ENCODE measurements at places on chromosomes 12 and 14.

GRCh38 chr12:122867691-122868461, 28.0 kb downstream of the VPS37B start:
- DNase-seq = peak; percentile 81

DNA sequence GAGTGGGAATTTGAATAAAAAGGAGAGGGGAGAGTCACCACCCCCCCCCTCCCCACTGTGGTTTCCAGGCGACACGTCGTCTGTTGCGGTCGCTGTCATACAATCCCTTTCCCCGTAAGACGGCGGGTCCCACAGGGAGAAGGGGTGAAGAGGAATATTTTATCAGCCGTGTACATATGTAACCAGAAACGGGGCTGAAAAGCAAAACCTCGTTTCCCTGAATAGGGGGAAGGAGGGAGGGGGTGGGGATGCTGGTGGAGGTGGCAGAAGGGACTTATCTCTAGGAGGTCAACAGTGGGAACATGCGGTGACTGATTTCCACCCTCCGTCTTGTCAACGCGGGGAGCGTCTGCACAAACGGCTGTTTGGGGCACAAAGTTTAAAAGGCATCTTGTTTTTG, 171.4 kb downstream of the RBM19 start:
- no peak for DNase-seq

GRCh38 chr14:94320243-94320642, 2.9 kb downstream of the SERPINA6 start:
- DNase-seq = no peak

DNA sequence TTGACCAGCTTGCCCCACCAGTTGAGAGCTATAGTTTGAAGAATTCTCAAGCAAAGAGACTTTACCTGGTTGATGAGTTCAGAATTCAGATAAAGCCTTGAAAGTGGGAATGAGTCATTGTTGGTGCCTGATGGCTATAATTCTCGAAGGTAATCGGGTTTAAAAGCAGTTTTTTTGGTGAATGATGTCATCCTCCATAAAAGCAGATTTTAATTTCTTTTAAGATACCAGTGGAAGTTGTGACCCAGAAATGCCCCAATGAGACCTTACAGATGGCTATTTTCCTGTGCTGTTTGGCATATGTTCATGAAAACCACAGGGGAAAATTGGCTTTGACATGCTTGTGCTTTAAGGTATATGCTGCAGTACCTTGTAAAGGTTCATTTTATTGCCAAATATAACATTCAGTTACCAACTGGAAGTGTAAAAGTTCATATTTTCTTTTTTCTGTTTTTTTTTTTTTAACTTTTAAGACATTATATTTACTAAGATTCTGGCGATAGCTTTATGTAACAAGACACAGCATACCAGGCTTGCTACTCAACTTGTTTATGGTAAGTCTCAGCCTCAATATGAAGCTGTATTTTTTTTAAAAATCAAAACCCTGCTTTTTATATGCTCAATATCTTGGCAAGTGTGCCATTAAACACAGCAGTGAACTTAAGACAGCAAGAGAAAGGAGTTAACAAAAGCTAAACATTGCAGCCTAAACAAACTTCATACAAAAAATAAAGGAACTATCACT, 119.3 kb downstream of the LMNTD1 start:
- DNase-seq = no peak

DNA sequence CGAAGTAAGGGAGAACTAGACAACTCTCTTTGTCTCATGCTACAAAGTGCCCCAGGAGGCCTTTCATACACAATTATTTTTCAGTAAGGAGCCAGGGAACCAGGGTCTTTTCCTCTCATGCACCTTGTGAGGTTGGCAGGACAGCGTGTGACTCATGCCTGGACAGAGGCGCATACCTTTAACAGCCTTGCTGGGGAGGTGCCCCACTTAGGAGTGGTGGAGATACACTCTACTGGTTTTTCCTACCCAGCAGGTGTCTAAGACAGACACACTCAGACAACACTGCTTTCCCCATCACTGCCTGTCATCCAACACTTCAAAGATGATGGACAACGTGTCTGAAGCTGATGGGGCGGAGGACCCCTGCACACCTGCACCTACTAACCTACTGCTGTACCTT, 49.1 kb downstream of the B4GALNT3 start:
- peak; percentile 38 for DNase-seq

DNA sequence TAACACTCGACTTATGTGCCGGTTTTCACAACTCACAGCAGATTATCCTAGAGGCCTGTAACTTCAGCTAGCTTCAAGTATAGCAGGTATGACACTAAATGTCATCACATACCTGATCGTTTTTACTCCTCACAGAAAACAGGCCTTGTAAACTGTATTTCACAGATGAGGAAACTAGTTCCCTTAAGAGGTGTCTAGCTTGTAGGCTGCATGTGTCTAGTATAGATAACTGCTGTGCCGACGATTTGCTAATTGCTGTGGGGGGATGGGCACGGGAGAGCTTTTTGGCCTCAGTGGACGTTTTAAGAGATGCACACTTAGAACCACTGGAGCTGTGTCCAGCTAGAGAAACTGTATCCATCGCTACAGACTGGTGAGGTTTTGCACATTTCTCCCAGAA, 78.8 kb downstream of the PAPOLA start:
- DNase-seq = no peak

- peak; percentile 74 for DNase-seq
These were observed 265.4 kb downstream of the ADGRD1 start for GRCh38 chr12:131218923-131219669.

DNA sequence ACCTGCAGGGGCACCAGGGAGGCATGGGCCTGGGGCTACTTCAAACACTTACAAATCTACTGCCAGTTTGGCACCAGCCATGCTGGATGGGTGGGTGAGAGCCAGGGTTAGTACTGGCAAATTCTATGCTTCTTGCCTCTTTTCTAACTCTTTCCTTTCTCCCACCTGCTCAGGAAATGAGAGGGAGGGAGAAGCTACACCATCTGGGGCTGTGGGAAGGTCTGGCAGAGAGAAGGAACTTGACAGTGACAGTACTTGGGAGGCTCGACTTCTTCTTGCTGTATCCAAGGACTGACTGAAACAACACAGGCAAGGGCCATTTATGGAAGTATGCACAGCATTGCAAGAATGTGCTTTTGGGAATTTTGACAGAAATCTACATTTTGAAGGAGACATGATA, 149.6 kb upstream of the DYRK2 start:
- DNase-seq = no peak

GRCh38 chr12:84954415-84954814, 41.8 kb upstream of the SLC6A15 start:
- no peak for DNase-seq

GRCh38 chr14:68949601-68949965, 29.5 kb downstream of the ACTN1 start:
- no peak for DNase-seq

GRCh38 chr12:125283521-125283920, 218.3 kb downstream of the AACS start:
- DNase-seq = peak; percentile 31

- DNase-seq = no peak
These were observed 241.4 kb downstream of the BMP4 start for GRCh38 chr14:53715193-53715721.

DNA sequence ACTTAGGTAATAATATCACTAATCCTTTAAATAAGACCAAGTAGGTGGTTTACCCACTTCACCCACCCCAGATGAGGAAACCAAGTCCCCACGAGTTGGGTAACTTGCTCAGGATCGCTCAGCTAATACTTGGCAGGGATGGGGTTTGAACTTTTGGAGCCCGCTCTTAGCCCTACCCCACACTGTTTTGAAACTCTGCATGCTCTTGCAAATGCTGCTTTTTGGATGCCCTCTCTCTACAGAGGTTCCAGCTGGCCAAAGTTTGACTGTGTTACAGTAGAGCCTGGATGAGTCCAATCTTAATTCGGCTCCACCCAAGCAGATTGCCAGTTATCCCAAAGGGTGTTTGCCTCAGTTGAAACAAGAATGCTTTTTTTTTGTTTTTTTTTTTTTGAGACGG, 6.8 kb downstream of the PLEKHG3 start:
- DNase-seq = no peak

DNA sequence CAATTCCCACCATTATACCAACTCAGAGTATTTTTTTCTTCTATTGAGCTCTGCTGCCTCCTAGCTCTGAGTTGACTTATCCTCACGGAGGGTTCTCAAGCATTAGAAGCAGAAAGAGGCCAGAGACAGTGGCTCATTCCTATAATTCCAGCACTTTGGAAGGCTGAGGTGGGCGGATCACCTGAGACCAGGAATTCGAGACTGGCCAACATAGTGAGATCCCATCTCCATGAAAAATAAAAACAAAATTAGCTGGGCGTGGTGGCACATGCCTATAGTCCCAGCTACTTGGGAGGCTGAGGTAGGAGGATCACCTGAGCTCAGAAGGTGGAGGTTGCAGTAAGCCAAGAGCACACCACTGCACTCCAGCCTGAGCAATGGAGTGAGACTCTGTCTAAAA, 21.0 kb downstream of the HPD start:
- DNase-seq = no peak

DNA sequence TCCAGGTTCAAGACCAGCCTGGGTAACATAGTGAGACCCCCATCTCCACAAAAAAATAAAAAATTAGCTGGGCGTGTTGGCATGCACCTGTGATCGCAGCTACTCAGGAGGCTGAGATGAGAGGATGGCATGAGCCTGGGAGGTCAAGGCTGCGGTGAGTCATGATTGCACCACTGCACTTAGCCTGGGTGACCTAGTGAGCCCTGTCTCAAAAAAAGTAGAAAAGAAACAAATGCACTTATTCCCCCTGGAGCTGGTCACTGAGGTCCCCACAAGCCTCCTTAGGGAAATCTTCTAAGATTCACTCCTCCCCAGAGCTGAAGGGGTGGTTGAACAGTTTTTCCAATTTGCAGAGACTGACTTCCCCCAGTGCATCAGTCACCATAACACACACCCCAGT, 1.6 kb downstream of the CD9 start:
- no peak for DNase-seq

GRCh38 chr12:69553628-69554248, 31.5 kb upstream of the CCT2 start:
- DNase-seq = no peak

- no peak for DNase-seq
These were observed 34.0 kb downstream of the EMP1 start for GRCh38 chr12:13230500-13230899.

GRCh38 chr12:58965568-58965967, 45.3 kb upstream of the LRIG3 start:
- no peak for DNase-seq

GRCh38 chr14:21749306-21749868, 75.8 kb upstream of the OR4E1 start:
- no peak for DNase-seq

- no peak for DNase-seq
These were observed 71.8 kb downstream of the BICD1 start for GRCh38 chr12:32178341-32179010.

GRCh38 chr12:42689699-42690098, 100.2 kb upstream of the PRICKLE1 start:
- no peak for DNase-seq

Data from cardiac septum (tissue), 1 donor.